ENCODE measurements at places on chromosomes 3 and 15. TPM values are rescaled to one million over a fixed set of nuclear protein-coding genes. Genes with fewer than 3 reads are reported as not detected.
A peak's percentile ranks its signal among the peaks of the same experiment; 100 is the strongest.

Gene CHRNA3
- polyA plus RNA-seq: 2.2 TPM

Gene ADGRG7
- polyA plus RNA-seq: 48.4 TPM

Gene GOLGA8K
- not detected for polyA plus RNA-seq

Gene EXD1
- polyA plus RNA-seq: not detected

DNA sequence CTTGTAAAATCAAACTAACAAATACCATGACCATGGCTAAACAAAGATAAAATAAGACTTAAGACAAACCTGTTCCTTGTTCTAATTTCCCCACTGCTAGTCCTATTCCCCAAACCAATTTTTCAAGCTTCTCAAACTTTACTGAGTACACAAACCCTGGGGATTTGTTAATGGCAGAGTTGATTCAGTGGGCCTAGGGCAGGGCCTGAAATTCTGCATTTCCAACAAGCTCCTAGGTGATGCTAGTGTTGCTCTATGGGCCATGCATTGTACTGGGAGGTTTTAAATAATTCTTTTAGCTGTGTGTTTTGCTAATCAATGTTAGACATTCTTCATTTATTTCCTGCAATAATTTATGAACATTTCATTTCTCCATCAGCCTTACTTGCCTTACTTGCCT, 13.3 kb upstream of the CCR9 start:
- DNase-seq: no peak

DNA sequence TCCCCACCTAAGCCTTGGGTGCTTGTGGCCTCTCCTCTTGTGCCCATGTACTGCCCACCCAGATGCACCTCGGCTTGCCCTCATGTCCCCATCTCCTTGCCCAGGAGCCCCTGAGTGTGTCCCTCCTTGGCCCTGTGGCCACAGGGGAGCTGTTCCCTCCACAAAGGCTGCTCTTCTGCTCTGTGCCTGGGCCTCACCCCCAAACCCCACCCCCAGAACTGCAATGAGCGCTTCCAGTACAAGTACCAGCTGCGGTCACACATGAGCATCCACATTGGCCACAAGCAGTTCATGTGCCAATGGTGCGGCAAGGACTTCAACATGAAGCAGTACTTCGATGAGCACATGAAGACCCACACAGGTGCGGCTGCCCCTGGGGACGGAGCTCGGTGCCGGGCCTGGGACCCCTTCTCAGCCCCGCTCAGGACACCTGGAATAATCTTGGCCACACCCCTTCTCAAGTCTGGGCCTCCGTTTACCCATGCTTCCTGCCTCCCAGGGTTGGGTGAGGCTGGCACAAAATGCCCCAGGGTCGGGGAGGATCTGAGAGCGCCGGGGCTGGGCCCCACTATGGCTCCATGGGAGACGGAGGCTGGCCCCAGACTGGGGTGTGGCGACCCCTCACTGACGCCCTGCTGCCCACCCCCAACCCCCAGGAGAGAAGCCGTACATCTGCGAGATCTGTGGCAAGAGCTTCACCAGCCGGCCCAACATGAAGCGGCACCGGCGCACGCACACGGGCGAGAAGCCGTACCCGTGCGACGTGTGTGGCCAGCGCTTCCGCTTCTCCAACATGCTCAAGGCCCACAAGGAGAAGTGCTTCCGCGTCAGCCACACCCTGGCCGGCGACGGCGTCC, 10.3 kb downstream of the ZBTB47 start:
- no peak for DNase-seq

GRCh38 chr3:15011174-15011573, 53.9 kb downstream of the MRPS25 start:
- DNase-seq: peak; percentile 44

DNA sequence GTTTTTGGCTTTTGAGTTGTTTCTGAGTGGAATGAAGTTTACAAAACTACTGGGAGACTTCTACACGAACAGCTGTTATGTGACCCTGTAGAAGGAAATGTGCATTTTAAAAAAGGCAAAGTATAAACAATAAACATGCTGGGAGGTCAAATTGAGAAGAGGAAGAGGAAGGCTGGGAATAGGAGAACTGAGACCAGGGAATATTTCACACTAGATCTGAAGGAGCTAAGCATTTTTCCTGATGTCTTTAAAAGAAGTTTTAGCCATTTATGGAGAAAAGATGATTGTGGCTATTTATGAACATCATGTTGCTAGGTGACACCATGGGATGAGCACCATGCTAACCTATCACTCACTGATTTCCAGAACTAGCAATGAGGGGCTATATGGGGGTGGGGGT, 76.3 kb upstream of the FAM98B start:
- peak; percentile 3 for DNase-seq

DNA sequence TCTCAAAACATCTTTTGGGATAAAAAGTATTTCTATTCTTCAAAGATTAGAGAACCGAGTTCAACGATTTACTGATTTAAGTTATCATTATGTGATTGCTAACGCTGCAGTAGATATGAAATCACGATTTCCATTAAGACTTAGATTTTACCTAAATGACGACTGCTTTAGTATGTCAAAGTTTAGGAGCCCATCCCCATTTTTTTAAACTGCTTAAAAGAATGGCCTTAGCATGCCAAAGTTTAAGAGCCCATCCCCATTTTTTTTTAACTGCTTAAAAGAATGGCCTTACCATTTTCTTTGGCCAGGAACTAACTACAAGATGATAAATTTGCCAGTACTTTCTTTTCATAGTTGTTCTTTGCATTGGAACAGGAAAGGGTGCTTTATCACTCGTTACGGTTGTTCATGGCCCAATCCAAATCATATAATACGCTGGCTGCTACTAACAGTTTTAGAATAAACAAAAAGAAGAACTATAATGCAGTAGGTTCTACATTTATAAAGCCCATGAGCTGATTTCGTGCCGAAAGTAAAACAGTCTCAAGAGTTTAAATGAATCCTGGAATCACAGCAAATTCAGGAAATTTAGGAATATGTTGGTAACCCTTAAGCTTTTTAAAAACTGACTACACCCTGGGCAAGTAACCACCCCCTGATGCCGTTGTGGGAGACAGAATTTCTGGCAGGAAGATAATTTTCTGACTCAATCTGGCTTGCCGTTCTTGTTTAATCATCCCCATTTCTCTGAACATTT, 869 bp upstream of the TSC22D2 start:
- DNase-seq: peak; percentile 33

GRCh38 chr3:10396083-10396482, 75.2 kb upstream of the SEC13 start:
- no peak for DNase-seq

GRCh38 chr15:90074916-90075315, 27.4 kb downstream of the IDH2 start:
- DNase-seq: no peak

DNA sequence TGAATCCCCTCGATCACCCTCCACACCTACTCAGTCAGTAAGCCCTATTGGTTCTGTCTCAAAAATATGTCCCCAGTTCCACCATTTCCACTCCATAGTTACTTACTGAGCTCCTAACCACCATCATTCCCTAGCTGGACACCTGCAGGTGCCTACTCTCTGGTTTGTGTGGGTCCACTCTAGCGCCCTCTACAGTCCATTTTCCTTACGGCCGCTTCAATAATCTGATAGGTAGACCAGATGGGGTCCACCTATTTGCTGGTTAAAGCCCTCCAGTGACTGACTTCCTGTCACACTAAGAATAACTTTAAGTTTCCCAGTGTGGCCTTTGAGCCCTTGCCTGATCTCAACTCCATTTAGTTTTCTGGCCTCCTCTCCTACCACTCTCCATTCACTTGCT, 5.0 kb downstream of the GXYLT2 start:
- DNase-seq: no peak

DNA sequence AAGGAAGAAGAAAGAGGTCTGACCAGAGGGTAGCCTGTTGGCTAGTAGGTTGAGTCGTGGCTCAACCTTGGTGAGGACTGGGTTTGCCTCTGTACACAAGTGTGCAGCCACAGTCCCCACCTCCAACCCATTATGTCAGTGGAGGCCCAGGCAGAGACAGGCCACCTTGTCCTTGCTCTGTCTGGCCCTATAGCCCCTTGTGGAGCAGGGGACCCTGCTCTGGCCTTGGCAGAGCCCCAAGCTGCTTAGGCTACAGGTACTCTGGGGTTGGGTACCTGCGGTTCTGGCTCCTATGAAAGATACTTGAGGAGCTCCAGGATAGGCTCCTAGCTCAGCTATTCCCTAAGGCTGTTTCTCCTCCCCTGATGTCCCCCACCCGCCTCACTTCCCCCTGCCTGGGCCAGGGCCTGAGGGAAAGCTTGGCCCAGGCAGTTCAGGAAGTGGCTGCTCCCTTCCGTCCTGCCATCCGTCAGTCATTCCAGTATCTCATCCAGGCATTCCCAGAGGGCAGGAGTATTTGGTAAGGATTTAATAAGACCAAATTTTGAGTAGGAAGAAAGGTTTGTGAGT, 44.0 kb downstream of the FGD5 start:
- no peak for DNase-seq

DNA sequence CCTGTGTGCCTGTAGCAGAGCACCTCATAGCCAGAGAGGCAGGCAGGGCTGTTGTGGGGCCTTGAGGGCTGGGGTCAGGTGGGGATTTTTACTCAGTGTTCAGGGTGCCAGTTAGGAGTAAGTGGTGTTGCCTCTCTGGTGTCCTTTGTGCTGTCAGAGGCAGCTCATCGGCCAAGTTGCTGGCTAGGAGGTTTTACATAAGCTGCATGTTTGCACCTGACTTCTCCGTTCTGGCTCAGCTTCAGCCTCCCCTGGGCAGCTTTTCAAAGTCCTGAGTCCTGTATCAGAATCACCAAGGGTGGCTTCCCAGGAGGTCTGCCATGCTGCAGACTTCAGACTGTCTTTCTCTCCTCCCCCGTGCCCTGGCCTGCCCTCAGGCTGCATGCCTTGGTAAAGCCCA, 242.6 kb upstream of the TPM1 start:
- no peak for DNase-seq

- no peak for DNase-seq
These were observed 74.7 kb downstream of the BTD start for GRCh38 chr3:15676259-15676658.

- DNase-seq: no peak
These were observed 18.7 kb upstream of the PRR20G start for GRCh38 chr3:127306361-127307111.

- DNase-seq: peak; percentile 72
These were observed 30.2 kb upstream of the TLE3 start for GRCh38 chr15:70127770-70128413.

DNA sequence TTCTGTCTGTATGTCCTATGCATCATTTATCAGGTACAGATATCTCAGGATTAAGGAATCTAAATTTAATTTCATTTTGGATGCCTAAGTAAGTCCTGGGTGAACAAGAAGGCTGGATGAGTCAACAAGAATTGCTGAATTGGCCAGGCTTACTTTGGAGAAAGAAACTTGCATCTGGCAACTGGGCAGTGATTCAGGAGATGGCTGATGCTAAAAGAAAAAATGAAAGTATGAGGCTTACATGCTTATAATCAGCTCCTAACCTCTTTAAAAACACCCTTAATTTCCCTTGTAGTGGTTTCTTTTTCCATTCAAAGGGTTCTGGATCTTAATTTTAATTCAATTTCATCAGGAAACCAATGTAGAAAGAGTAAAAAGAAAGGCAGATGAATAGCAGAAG, 228.8 kb upstream of the PEX5L start:
- no peak for DNase-seq

GRCh38 chr15:33586786-33587697, 276.3 kb downstream of the RYR3 start:
- no peak for DNase-seq

DNA sequence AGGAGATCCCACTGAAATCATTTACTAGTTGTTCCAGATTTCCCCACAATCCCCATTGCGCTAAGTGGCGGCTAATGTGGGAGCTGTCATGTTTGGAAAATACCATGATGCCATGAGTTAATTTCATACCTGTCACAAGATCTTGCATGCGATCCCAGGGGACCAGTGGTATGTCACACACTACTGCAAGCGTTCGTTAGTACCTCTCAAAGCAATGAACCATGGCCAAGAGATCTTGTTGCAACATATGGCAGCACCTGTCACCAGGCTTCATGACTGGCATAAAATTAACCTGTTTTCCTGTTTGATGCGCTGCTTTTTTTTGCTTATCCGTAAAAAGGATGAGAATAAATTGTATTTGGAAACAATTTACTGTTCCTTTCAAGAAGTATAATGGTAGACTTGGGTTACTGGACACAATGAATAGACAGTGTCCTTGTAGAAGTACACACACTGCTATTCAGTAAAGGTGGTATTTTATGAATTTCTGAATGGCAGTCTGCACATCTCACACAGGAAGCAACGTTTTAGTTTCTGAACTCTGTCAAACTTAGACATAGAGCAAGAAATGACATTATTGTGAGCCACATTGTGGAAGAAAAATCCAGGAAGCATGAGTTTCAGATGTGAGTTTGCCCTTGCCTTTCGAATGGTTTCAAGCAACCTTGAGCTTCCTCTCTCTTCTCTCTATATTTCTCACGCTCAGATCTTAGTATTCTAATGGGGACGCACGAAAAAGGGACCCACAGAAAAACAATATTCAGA, 81.9 kb downstream of the CHL1 start:
- no peak for DNase-seq

DNA sequence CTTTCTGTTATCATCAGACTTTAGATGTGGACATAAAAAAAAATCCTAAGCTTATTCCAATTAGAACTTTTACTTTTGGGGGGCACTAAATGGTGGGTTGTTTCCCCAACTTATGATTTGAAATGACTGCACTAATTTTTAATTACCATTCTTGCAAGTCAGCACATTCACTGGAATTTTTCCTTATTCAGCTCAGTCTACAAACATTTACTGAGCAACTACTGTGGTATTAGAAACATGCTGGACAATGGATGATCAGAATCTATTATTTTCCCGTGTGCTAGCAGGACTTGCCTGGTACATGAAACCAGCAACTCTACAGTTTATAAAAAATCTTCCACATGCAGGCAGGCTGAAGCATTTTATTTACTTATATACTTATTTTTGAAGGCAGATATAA, 273.6 kb downstream of the FOXP1 start:
- DNase-seq: no peak

GRCh38 chr3:8759038-8759707, 10.2 kb downstream of the OXTR start:
- no peak for DNase-seq

GRCh38 chr15:51677021-51677420, 4.3 kb upstream of the SCG3 start:
- DNase-seq: no peak

DNA sequence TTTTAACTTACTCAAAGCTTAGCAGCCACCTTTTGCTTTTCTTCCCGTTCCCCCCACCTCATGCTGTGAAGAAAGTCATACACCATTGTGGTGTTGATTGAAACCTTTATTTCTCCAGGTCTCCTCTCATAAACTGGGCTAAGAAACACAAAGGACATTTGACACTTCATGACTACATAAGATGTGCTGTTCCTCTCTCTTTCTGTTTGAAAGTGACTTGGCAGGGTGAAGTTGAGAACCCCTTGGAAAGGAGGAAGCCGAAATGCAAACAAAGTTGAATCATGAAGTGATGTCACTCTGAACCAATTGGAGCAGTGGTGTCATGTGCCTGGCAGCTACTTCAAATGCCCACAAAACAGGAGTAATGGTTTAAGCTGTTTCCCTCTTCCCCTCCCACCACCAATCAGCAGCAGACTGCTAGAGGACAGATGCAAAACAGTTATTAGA, 174.7 kb downstream of the IGF1R start:
- DNase-seq: no peak

All from small intestine (tissue), 16 donors.